Kasumi-1 (cell line): ENCODE measurements at places on chromosomes 7 and 10.

GRCh38 chr7:120856621-120857352 is 1.2 kb downstream of the TSPAN12 start:
- no peak for DNase-seq

GRCh38 chr10:4768416-4768815 is 57.6 kb upstream of the AKR1E2 start:
- DNase-seq = no peak

DNA sequence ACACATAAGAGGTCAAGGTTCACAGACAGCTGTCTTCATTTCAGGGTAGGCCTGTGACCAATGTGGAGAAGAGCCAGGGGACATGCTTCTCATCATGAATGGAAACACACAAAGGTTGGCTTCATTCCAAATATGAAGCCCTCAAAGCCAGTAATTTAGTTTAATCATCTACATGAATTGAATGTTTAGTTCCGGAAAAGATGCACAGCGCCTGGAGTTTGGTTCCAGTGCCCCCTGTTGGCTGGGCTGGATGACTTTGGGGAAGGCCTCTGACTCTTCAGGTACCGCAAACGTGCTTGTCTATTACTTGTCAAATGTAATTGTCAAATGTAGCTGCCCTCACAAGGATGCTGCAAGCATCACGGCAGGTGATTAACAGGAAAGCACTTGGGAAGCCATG is 130.7 kb downstream of the ADRA2A start:
- DNase-seq = peak; percentile 63

- DNase-seq = no peak
These were observed 5.3 kb downstream of the DYDC1 start for GRCh38 chr10:80351220-80351619.

- no peak for DNase-seq
These were observed 235.1 kb downstream of the SEMA3E start for GRCh38 chr7:83413831-83414230.

DNA sequence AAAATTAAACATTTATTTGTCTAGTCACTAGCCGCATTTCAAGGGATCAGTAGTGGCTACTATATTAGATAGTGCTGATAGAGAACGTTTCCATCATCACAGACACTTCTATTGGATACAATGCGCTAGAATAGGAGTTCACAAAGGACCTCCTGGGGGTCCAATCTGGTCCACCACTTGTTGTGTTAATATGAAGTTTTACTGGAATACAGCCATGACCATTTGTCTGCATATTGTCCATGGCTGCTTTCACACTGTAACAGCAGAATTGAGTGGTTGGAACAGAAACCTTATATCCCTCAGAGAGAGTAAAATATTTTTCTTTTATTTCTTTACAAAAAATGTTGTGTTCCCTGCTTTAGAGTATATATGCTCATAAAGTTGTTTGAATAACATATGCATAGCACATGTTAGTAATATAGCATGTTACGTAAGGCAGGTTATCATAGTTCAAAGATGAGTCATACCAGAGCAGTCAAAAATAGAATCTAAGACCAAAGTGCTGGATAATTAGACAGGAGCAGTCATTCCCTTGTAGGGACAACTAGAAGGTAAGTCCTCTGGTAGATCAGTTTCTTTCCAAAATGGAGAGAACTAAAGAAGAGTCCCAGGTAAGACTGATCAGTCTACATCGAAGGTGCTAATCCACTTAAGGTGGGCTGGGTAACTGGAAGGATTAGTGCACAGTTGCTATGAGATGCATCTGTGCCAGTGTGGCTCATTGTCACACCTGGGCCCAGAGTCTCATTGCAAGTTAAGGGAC is 14.9 kb downstream of the BZW2 start:
- no peak for DNase-seq

DNA sequence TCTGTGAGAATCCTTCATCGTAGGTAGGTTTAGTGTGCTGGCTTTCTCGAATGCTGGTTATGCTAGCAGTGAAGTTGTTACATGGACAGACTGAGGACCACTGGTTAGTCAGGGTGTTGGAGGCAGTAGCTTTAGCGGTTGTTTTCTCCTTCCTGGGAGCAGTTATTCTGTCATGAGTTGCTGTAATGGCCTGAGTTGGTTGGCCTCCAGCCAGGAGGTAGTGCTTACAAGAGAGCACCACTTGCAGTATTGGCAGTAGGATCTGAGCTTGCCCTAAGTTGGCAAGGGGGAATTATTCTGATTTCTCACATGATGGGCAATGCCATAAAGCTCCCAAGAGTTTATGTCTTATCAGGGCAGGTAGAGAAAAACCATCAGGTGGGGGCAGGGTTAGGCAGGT is 58.0 kb downstream of the IPMK start:
- DNase-seq = no peak

DNA sequence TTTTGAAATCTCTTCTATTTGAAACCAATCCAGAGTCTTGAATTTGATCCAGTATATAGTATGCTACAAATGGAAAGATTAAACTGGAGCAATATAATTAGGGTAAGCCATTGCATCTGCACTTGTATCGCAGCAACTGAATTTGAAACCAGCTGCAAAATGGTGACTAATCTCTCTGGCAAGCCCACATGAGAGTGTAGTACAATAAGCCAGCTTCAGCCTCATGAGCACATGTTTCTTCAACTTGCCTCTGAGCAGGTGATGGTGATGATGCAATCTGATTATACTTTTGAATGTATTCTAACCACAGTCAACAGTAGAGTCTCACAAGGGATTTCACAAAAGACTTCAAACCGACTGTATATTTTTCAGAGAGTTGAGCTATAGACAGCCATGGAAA is 829 bp upstream of the RPA3 start:
- no peak for DNase-seq

GRCh38 chr7:3859431-3859830 is 558.4 kb downstream of the SDK1 start:
- no peak for DNase-seq

GRCh38 chr10:22662733-22663330 is 51.5 kb downstream of the PIP4K2A start:
- DNase-seq = no peak

- no peak for DNase-seq
These were observed 439 bp downstream of the IQUB start for GRCh38 chr7:123533929-123534382.

- DNase-seq = no peak
These were observed 37.7 kb downstream of the RAB19 start for GRCh38 chr7:140441519-140441918.

DNA sequence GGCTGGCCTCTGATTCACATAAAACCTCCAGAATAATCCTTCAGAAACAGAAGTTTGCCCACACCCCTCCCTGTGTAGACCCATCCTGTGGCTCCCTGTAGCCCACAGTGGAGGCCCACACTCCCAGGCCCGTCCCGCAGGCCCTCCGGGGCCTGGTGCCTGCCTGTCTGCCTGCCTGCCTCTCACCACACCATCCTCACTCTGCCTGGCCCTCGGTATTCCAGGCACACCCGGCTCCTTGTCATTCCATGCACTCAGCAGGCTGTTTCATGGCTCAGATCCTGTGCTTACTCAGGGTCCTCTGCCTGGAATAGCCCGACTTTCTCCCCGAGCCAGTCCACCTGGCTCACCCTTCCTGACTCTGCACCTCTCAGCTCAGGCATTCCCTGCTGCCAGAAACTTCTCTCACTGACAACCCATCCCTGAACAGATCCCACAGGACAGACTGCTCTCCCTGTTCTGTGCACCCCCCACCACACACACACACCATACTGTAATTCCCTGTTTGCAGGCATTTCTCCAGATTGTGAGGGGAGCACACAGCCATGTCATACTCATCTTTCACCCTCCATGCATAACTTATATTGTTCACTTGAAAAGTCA is 498.0 kb upstream of the ZMIZ1 start:
- no peak for DNase-seq

- no peak for DNase-seq
These were observed 128.4 kb downstream of the PAXIP1 start for GRCh38 chr7:154874409-154875113.

DNA sequence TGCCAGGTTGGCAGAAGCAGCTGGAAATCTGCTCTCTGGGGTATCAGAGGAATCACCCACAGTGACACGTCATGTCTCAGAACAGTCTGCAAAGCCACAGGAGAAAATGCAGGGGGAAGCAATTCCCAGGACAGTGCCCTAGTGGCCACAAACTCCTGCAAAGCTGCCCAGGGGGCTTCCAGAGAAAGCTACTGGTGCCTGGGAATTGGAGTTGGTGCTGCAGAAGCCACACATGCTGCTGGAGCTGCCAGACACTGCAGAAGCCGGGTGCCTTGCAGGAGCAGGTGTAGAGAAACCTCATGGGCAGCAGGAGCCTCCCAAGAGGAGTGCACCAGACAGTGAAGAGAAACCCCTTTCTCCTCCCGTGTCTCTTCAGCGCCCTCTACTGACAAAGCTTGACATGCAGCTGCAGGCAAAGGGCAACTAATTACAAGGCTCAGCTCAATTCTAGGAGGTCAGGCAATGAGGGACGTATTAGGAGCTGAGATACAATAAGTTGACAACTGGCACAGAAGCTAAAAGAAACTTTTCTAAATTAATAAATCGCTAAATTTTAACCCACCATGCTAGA is 30.2 kb upstream of the NUB1 start:
- DNase-seq = peak; percentile 63

GRCh38 chr7:45987521-45988290 is 66.6 kb upstream of the IGFBP3 start:
- no peak for DNase-seq

- peak; percentile 98 for DNase-seq
These were observed 676.4 kb upstream of the NRP1 start for GRCh38 chr10:34010891-34011290.
